Right hindlimb (tissue), 1 donor: ENCODE measurements at places on chromosomes 7 and 10.
A peak's percentile ranks its signal among the peaks of the same experiment; 100 is the strongest.

GRCh38 chr10:47224546-47225218 is 75.3 kb upstream of the GDF10 start:
- no peak for DNase-seq

DNA sequence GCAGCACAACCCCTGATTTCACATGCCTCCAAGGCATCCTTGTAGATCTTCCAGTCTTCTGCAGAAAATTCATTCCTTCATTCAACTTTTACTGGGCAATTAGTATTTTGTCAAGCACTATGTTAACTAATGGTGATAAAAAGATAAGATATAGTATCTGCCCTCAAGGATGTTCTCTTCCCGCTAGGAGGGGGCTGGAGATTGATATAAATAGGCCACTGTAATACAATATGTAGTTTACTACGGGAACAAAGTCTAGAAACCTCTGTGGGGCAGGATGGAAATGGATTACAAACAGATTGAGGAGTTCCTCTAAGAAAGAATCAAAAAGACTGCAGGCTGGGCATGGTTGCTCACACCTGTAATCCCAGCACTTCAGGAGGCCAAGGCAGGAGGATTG is 10.3 kb upstream of the PARD3 start:
- no peak for DNase-seq

DNA sequence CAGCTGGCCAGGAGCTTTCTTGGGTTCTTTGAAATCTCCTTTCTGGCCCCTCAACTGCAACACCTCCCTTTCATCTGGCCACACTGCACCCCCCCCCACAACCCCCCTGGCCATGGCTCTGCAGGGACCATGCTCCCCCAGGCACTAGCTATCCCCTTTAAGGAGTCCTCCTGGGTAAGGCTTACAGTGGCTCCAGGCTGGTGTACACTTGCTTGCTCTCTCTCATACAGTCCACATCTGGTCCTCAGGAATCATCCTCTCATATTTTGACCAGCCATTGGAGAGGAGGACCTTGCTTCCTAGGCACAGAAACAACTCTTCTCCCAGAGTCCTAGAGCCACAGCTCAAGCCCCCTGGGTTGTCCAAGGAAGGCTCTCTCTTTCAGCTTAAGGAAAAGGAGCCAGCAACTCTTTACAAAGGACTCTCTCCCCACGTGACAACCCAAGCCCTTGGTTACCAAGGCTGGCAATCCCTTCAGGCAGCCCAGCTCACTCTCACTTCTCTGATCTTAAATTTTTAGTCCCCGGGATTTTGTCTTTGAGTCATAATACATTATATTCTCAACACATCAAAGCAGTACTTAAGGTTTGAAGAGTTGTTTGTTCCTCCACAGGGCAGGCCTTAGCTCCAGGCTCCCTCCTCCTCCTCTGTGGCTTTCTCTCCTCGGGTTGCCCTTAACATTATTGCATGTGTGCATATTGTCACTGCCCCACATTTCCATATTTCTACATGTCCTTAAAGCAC is 9.9 kb downstream of the GARIN1A start:
- DNase-seq, result no peak

DNA sequence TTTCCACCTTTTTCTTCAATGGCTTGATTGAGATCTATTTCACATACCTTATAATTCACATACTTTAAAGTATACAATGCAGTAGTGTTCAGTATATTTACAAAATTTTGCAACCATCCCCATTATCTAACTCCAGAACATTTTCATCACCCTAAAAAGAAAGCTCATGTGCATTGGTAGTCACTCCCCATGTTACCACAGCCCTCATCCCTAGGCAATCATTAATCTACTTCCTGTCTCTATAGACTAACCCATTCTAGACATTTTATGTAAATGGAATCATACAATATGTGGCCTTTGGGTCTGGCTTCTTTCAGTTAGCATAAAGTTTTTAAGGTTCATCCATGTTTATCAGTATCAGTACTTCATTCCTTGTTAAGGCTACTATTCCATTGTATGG is 214.2 kb downstream of the WDR11 start:
- DNase-seq, result no peak

DNA sequence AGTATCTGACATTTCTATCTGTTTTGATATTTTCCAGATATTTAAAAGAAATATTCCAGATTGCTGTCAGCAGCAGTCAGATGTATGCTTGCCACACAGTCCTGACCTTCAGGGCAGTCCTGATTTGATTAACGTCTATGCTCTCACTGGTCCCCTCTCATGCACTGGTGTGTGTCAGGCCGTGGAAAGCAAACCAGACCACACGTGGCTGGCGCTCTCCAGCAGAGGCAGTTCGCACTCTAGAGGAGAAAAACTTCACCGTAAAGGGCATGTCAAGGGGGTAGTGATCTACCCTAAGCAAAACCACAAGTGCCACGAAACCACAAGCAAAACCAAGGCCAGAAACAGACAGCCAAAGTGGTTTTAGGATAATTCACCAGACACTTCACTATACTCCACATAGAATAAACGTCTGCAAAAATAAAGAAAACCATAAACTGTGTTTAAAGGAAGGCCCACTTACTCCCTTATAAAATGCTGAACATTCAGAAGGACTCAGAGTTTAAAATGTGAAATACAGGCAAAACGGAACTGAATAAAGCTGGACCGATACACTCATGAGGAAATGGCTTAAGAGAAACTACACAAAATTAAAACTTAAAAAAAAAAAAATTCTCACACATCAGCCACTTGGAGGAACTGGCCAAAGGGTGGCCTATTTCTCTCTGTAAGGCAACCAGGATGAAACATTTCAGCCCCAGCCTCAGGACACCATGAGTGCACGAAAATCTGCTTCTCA is 26.4 kb downstream of the PARP12 start:
- no peak for DNase-seq

DNA sequence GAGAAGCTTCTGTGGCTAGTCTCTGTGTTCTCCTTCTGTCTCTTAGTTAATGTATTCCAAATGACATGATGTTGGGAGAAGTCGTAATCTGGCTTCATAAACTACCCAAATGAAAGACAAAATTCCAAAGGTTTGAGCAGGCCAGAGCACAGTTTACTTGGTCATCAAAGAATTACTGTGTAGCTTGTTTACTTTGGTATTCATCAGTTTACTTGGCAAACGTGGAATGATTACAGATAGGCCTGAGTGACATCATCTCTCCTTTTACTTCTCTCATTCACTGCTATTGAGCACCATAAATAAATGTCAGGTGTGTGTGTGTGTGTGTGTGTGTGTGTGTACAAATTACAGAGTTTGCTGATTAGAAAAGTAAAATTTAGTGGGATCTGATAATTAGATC is 327.3 kb downstream of the PHTF2 start:
- no peak for DNase-seq

DNA sequence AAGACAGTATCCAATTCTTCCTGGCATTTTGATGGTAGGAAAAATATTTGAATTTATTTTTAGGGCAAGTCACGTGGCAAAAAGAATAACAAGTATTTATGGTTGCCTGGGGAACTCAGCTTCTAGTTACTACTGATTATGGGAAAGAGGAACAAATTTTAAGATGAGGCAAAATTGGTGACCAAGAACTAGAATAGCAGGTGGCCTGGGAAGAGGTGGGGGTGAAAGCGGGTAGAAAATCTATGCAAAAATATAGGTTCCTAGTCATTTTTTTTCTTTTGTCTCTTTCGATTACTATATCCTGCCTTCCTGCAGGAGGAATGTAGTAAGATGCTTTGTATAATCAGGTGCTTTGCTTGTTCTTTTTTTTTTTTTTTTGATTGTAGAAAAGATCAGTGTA is 27.8 kb downstream of the ENTPD1 start:
- DNase-seq, result no peak

GRCh38 chr10:11225935-11226334 is 208.3 kb downstream of the CELF2 start:
- DNase-seq, result no peak

DNA sequence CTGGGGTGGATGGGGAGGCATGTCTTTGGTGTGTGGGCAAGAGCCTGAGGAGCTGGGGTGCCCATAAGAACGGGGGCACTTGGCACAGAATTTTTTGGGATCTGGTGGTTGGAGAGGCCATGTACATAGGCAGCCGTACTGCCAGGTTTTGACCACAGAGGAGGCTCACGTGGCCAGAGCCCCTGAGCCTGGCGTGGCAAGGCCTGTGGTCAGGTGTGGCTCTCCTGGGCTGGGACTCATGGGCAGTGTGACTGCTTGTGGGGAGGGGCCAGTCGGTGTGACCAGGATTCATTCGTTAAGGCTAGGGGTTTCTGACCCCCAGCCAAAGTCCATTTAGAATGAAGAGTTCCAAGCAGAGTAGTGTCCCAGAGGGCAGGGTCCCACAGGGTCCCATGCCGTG is 38.2 kb downstream of the AGAP3 start:
- DNase-seq, result no peak

DNA sequence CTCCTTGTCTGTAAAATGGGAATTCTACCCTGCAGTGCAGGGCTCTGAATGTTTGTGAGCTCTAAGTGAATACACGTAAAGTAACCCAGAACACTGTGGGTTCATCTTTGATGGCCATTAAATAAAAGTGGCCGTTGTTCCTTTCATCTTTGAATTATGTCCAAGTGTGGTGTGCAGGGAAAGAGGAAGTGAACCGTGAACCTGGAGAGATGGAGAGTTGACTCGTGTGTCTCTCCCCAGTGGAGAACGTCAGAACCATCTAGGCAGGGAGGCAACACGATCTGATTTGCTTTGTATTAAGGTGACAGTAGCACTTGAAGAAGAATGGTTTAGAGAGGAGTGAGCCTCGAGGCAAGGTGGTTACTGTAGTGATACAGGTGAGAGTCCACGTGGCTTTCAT is 93.5 kb upstream of the GJD4 start:
- no peak for DNase-seq

DNA sequence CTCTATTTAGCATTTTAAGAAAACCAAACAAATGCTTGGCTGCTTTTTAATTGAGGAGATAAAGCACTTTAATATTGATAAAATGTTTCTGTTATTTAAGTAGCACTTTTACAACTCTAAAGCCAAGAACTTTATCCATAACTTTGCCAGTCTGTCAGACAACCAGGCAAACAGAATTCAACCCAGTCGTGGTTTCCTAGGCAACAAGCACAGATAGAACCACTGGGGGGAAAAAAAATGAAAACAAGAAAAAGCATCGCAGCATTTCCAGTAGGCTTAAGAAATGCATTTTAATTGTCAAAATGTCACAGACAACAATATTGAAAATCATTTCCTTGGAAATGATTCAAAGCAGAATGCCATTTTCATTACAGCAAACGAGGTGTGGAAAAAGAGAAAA is 323.4 kb downstream of the PARD3 start:
- DNase-seq, result no peak

GRCh38 chr10:3829156-3830050 is 44.4 kb upstream of the KLF6 start:
- DNase-seq, result no peak

GRCh38 chr7:75017832-75018231 is 53.3 kb downstream of the CASTOR2 start:
- no peak for DNase-seq

- no peak for DNase-seq
Measured at GRCh38 chr10:102287991-102288390, 42.7 kb downstream of the GBF1 start.

GRCh38 chr10:114684084-114684821 is 26.2 kb upstream of the ABLIM1 start:
- DNase-seq, result peak; percentile 68

GRCh38 chr7:154859747-154860620 is 142.9 kb downstream of the PAXIP1 start:
- DNase-seq, result no peak

GRCh38 chr7:94781236-94781635 is 125.3 kb upstream of the SGCE start:
- DNase-seq, result no peak

DNA sequence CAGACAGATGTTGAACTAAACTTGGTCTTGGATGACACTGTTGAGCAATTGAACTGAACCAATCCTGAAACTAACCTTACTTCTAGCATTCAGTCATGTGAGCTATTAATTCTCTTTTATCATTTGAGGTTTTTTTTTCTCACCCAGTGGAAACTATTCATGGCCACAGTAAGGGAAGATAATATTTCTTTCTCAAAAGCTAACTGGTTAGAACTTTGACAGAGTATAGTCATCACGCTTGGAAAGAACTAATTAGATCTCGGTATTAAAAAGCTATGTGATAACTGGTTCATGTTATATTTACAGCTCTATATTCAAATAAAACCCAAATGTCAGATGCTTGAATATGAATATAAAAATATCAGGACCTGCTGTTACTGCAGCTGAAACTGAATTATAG is 89.5 kb downstream of the OTUD1 start:
- no peak for DNase-seq

DNA sequence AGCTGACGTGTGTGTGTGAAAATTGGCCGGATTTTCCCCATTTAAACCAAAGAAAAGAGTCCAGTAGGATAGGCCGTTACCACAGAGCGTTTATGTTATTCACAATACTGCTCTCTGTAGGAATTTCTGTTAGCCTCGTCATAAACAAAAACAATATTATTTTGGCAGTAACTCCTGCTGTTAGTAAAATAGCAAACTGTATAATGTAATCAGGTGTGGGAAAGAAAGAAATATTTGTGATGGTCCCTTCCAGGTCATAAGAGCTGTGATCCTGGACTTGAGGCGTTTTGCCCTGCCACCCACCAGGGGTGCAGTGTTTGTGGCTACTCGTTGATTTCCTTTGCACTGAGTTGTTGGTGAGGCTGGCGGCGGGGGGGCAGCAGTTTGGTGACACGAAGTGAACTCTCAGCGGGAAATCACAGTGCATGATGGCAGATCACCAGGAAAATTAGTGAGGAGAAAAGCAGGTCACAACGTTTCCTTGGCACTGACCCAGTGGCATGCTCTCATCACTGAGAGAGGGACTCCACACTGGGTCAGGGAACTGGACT is 2.8 kb downstream of the EEPD1 start:
- peak; percentile 44 for DNase-seq

DNA sequence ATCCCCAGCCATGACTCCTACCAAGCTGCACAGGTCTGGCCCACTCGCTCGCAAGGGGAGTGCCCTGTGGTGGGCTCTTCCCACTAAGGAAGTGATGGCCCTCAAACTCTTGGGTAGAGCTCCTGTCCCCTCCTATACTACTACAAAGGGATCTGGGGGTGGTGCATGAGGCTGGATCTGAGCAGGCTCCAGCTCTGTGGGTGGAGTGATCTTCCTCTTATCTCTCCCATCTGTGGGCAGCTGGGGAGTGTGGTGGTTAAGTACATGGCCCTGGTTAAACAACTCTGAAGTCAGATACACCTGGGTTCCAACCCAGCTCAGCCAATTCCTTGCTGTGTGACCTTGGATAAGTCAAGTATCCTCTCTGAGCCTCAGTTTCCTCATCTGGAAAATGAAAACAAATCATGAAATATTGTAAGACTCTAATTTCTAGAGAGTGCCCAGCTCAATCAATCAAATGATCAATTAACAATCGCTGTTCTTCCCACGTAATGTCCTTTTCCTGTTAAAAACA is 17.4 kb downstream of the DDIT4 start:
- no peak for DNase-seq

GRCh38 chr10:97566336-97566996 is 6.1 kb upstream of the ANKRD2 start:
- DNase-seq, result no peak

DNA sequence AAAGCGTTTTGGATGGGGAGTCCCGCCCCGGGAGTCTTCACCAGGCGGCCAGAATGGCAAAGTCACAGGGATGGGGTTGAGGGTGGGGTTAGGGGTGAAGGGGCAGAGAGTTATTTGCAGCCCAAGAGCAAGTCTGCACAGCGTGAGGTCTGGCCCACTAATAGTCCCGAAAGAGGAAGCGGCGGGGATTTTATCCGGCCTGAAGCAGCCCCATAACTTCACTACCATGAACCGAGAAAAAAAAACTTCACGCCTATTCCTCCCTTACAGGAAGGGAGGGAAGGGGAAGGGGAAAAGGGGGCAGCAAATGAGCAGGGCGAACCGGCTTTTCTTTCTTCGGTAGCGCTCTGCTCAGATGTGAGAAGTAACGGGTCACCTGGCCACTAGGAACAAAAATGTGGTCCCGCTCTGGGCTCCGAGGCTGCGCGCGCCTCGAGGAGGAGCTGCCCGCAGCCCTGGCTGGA is 712 bp downstream of the ITPRIP start:
- no peak for DNase-seq
